Occipital lobe (tissue), 3 donors: ENCODE measurements at places on chromosomes 6 and 20. TPM values are rescaled to one million over a fixed set of nuclear protein-coding genes. Genes with fewer than 3 reads are reported as not detected.

Gene SCAND1
- total RNA-seq = 27.0 TPM

Gene SYTL3
- total RNA-seq = 2.0 TPM

Gene MEI4
- total RNA-seq = 0.47 TPM

Gene LY6G6D
- not detected for total RNA-seq

Gene CCN6
- total RNA-seq = not detected

Gene SRPK1
- 138 TPM for total RNA-seq

Gene PRRC2A
- total RNA-seq = 31.7 TPM

Gene SLC17A4
- not detected for total RNA-seq

Gene PRRT1
- total RNA-seq = 0.78 TPM

Gene SCGN
- 14.3 TPM for total RNA-seq

Gene BPIFA1
- total RNA-seq = not detected

Gene GMNN
- 8.1 TPM for total RNA-seq

Gene SLC4A11
- total RNA-seq = not detected

Gene FOXC1
- 4.8 TPM for total RNA-seq
